ENCODE measurements at places on chromosomes 1 and 21.

DNA sequence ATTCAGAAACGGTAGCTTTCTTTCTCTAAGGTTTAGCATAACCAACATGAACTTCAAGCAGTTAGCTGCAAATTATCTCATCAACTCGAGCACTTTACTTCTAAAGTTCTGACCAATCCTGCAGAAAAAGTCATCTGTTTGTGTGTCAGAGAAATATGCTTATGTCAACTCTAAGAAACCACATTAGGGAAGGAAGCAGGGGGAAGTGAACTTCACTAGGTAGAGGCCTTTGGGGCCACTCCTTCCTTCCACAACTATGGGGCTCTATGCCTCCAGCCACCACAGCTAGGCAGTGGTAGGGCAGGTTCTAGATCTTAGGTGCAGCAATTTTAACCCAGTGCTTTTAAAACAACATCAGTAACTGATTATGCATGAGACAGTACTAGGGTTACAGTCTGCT is 375.9 kb downstream of the DSCAM start:
- DNase-seq, result no peak

- no peak for DNase-seq
Observed at GRCh38 chr1:26094076-26094669, 17.5 kb upstream of the PDIK1L start.

GRCh38 chr1:19122668-19123067 is 87.4 kb downstream of the UBR4 start:
- no peak for DNase-seq

GRCh38 chr1:174923820-174924219 is 75.9 kb upstream of the CACYBP start:
- DNase-seq, result no peak

DNA sequence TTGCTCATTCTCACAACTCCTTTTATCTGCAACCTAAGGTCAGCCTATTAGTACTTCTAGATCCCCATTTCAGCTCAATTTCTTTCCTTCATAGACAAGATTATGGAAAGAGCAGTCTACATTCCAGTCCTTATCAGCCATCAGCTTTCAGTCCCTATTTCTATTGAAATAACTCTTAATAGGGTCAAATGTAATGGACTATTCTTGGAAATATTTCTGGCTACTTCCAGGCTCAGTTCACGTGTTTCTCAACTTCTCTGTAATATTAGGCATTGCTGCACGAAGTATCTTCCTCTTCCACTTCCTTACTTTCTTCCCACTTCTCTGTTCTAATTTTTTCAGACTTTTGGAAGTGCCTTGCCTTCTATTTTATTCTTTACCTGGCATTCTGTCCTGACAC is 232.9 kb upstream of the USP25 start:
- no peak for DNase-seq

DNA sequence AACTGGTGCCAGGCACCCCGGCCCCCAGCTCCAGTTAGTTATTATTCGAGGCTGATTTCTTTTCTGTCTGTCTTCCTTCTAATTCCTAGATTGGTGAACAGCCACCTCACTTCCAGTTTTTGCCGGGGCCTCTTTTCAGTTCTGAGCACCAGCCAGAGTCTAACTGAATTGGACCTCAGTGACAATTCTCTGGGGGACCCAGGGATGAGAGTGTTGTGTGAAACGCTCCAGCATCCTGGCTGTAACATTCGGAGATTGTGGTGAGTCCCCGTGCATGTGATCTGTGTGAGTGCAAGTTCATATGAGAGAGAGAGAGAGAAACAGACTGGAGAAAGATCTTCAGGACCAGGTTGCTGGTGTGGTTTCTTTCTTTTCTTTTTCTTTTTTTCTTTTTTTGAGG is 13.5 kb downstream of the NLRP3 start:
- DNase-seq, result no peak

GRCh38 chr1:220189750-220190347 is 82.4 kb downstream of the RAB3GAP2 start:
- DNase-seq, result no peak

GRCh38 chr1:245663841-245664240 is 509.1 kb downstream of the KIF26B start:
- DNase-seq, result no peak

DNA sequence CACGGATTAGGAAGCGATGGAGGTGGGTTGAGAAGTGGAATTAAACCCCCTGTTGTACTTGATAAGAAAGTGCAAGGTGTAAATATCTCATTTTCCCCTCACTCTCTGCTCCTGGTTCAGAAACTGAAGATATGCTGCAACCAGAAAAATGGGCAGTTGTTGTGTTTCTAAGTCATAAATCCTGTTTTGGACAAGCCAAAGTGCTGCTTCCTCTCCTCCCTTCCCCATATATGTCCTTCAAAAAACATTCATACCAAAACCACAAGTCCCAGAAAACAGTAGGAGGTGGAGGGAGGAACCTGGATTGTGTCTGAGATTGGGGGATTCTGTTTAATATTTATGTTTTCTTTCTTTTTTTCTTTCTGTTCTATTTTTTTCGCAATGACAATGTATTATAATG is 13.6 kb upstream of the ZNF362 start:
- DNase-seq, result no peak

DNA sequence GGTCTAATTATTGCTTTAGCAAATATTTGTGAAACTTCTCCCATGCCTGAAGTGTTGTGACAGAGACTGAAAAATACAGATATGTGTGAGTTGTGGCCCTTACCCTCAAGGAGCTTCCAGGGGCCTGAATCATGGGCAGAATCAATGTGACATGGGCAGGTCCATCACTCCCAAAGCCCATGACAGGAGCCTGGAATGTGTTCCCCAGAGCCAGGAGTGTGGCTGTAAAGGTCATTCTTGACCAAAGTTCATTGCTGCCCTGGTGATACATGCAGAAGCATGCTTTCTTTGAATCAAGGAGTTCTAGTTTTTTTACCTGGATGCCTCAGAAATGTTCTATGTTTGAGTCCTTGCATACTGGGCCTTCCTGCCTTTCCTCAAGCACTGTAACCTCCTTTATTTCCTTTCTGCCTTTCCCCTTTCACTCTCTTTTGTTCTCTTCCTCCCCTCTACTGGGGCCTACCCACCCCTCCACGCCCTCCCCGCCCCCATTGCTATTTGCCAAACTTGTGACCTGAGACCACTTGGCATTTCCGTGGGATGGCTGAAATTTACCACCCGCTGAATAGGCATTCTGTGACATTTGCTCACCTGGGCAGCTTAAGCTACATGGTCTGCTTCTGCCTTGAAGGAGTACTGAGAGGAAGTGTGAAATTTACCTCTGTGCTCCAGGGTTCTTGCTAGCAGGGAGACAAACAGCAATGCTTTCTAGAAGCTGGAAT is 19.7 kb downstream of the PBX1 start:
- no peak for DNase-seq

GRCh38 chr1:241847540-241847795 is 536 bp upstream of the EXO1 start:
- no peak for DNase-seq

GRCh38 chr1:160519642-160520435 is 3.2 kb downstream of the SLAMF6 start:
- DNase-seq, result peak; percentile 43

DNA sequence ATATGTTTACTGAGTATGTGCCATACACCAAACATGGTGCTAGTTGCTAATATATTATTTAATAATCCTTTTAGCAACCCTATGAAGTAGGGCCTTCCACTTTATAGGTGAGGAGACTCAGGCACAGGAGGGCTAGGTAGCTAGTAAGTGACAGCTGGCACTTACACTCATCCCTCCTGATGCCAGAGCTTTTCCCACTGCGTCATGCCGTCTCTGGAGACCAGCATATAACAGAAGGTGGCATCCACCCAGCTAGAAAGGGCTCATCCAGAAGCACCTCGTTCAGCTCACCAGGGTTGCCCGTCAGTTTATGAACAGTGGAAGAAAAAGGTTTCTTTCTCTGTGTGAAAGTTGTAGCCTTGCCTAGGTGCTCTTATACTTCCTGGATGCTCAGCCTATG is 108.9 kb downstream of the NOS1AP start:
- DNase-seq, result no peak

GRCh38 chr1:234845097-234845660 is 235.2 kb upstream of the IRF2BP2 start:
- peak; percentile 42 for DNase-seq

- no peak for DNase-seq
Observed at GRCh38 chr1:235831148-235831547, 35.6 kb downstream of the LYST start.

DNA sequence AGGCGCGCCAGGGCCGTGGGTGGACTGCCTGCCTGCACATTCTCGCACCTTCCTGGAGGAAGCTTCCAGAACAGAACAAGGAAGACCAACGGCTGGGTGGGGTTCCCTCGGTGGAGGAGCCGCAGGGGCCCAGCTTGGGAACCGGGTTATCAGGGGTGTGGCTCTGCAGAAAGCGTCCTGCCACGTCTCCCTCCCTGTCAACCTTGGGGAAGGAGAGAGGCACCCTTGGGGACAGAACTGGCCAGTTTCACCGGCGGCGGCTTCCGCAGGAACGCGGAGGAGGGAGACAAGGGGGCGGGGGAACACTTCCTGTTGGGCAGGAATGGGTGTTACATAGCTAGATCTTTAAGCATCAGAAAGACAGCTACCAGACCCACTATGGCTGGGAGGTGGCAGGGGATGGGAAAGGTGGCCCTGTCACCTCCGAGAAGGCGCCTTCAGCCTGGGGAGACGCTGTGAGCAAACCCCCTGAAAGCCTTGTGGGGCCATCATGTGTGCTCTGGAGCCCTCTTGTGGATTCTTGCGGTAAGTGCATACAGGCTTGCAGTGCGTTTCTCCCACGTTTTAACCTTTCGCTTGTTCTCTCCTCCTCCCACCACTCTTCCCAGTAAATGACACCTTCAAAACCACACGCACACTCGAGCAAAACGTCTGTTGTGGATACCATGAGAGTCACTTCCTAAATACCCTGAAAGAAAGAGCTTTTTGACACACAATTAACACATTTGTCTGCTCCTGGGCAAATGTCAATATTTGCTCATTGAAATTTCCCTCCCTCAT is 3.8 kb upstream of the PLEKHA6 start:
- peak; percentile 70 for DNase-seq

DNA sequence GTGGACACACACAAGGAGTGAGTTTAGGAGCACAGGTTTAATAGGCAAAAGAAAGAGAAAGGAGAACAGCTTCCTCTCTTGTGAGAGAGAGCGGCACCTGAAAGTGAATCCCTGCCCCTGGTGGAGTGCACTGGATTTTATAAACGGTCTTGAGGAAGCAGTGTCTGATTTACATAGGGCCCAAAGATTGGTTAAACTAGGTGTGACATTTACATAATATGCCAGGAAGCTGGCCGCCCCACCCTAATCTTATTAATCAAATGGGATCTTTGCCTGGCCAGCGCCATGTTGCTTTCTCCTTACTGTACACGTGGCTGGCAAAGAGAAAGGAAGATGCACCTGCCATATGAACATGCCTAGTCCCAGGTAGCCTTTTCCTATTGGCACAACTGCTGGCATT is 38.7 kb downstream of the CFH start:
- DNase-seq, result no peak

- DNase-seq, result no peak
Observed at GRCh38 chr1:185293967-185294542, 23.0 kb downstream of the IVNS1ABP start.

- no peak for DNase-seq
Observed at GRCh38 chr1:228222548-228222947, 14.7 kb downstream of the OBSCN start.

DNA sequence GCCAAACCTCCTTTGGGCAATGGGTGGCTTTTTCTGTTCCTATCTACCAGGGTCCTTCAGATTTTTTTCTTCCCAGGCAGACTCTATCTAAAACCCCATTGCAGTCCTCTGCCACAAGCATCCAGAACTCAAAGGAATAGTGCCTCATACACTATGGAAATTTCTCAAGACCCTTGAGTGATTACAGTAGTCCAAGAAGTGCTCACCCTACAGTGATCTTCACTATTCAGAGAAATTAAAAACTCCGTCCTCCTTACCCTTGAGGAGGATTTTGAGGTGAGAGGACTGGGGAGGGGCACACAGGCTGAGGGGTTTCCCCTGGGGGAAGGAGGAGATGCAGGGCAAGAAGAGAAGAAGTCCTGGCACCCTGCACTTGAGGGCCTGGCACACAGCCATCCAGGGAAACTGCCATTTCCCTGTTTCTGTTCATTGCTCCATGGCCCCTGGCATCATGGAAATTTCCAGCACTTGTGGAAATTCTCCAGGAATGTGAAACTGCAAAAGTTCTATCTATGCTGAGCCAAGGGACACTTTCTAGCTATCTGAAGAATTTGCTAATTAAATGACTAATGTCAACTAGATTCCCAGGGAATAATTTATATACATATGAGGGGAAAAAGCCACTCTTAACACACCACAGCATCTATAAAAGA is 102.5 kb upstream of the ATP1B1 start:
- DNase-seq, result no peak

DNA sequence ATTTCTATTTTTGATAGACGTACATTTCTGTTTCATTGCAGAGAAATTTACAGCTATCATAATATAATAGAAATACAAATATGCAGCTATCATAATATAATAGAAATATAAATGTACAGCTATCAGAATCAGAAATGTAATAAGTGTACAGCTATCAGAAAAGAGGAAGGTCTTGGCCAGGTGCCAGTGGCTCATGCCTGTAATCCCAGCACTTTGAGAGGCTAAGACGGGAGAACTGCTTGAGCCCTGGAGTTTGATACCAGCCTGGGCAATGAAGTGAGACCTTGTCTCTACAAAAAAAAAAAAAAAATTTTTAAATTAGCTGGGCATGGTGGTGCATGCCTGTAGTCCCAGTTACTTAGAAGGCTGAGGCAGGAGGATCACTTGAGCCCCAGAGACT is 37.9 kb downstream of the PIGM start:
- DNase-seq, result no peak

DNA sequence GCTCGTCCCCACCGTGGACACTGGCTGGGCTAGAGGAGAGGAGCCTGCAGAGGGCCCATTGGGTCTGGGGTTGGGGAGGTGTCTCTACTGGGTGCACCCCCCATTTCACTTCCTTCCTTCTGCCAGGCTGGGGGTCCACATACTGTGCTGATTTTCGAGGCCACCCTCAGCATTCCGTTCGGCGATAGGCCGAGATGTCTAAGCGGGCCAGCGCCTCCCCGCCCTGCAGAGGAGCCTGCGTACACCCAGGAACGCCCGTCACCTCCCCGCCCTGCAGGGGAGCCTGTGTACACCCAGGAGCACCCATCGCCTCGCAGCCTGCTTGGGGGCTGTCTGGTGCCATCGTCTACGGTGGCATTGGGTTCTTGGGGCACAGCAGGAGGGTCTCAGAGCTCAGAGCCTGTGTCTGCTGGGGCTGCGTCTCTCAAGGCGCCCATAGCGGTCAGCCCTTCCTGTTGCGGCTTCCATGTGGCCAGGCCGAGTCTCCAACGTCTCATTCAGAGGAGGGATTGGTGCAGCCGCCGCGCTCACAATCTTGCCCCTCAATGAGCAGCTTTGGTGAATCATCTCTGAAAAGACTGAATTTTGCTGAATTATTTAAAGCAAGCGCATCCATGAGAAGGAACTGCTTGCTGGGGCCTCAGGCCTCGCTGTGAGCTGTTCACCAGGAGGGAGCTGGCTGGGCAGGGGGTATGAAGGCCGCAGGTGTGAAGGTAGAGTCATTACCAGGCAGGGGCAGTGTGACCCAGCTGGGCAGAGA is 30.7 kb upstream of the AGPAT3 start:
- no peak for DNase-seq

GRCh38 chr1:184892116-184892515 is 82.2 kb downstream of the NIBAN1 start:
- DNase-seq, result peak; percentile 10

- peak; percentile 46 for DNase-seq
Observed at GRCh38 chr1:205354259-205355074, 2.3 kb downstream of the KLHDC8A start.

- DNase-seq, result peak; percentile 93
Observed at GRCh38 chr1:151459331-151460046, at the start of gene POGZ. TSS of gene POGZ (minus strand) at chr1:151459494. CDS start at chr1:151442204, 17,290 bp downstream.
